Inflammatory macrophage treated with lipopolysaccharide for 1 hour (primary cell): ENCODE measurements at places on chromosomes 2 and 18.

DNA sequence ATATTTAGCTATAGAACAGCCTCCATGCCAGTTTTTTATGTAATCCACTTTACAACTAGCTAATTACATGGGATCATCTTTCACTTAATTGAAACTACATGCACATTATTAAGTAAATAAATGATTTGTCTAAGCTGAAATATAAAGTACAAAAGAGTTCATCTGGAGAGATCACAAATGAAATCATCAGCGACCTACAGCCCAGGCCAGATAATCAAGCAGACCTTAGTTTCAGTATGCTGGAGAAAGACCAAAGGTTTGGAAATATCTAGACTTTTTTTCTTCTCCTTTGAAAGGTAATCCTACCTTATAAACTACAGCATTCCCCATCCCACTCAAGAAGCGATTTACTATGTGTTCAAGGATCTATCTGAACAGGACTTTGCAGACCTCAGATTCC lies 26.5 kb downstream of the FIGN start:
- no peak for DNase-seq

DNA sequence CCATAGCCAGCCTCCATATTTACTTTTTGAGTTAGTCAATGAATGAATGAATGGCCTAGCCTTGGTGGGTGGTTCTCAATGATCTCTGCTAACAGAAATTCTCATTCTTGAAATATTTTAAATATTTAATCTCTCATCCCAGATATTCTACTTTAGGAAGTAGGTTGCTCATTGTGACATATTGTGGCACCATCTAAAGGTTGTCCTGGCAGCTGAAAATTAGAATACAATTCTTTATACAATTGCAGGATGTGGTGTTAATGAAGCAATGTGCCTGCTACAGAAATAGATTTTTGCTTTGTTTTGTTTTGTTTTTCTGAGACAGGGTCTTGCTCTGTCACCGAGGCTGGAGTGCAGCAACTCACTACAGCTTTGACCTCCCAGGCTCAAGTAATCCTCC lies 35.8 kb downstream of the SCG2 start:
- DNase-seq = no peak

DNA sequence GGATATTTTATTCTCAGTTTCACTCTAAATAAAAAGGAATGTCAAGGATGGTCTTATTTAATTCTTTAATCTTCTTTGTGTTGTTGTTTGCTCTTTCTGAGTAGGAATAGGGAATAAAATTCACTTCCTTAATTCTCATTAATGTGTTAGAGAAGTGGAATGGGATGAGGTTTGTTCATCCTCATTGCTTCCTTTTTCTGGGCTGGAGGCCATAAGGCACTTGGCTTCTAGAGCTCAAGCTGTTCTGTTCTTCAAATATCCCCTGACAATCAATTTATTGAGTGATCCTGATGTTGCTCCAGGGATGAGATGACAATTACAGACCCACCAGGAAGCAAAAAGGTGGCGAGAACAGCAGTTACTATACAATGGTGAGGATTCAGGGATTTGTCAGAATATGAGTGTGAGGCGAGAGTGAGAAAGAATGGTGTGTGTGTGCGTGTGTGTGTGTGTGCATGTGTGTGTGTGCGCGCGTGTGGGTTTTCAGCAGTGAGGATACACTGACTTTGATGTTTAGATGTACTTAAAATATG lies 557.6 kb upstream of the FANCL start:
- DNase-seq = peak; percentile 6

- peak; percentile 3 for DNase-seq
These were observed 42.3 kb upstream of the PTPRM start for GRCh38 chr18:7524786-7525185.

GRCh38 chr2:119485336-119486110 lies 38.8 kb downstream of the SCTR start:
- no peak for DNase-seq

- no peak for DNase-seq
These were observed 84.7 kb downstream of the GLI2 start for GRCh38 chr2:120820263-120820952.

DNA sequence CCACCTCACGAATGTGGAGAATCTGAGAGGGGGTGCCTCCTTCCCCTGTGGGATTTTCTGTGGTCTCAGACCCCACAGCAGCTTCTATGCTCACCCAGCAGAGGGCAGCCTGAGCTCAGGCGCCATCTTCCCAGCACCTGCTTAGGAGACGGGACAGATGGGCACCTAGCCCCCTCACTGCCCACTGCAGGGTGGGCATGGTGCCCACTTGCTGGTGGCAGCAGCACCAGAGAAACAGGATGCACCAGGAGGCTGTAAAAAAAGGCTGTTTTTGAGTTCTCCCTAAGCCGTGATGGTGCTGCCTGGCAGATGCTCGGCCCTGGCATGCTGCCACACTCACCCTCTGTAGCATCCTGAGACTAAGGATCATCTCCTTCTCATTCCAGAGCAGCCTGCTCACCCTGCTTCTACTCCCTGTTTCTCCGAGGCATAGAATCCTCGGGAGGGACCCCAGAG lies 19.1 kb upstream of the SLC20A1 start:
- DNase-seq = peak; percentile 43

DNA sequence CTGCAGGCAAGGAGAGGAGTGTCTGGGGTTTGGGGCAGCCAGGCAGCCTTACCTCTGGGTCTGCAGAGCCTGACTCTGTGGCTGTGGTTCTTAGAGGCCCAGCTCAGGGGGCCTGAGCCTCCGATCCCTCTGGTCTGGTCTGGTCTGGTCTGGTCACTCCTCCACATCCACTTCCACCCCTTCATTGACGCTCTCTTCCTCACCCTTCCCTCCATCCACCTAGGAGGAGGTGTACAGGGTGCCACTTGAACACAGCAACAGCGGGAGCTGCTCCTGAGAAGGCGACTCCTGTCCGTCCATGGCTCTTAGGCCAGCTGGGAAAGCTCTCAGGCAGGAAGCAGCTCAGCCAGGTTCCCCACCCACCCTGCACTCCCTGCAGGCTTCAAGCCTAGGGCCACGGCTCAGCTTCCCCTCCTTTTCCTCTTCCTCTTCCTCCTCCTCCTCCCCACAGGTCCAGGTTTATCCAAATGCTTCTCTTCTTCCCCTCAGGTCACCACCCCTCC lies 16.9 kb downstream of the GPR55 start:
- DNase-seq = no peak

DNA sequence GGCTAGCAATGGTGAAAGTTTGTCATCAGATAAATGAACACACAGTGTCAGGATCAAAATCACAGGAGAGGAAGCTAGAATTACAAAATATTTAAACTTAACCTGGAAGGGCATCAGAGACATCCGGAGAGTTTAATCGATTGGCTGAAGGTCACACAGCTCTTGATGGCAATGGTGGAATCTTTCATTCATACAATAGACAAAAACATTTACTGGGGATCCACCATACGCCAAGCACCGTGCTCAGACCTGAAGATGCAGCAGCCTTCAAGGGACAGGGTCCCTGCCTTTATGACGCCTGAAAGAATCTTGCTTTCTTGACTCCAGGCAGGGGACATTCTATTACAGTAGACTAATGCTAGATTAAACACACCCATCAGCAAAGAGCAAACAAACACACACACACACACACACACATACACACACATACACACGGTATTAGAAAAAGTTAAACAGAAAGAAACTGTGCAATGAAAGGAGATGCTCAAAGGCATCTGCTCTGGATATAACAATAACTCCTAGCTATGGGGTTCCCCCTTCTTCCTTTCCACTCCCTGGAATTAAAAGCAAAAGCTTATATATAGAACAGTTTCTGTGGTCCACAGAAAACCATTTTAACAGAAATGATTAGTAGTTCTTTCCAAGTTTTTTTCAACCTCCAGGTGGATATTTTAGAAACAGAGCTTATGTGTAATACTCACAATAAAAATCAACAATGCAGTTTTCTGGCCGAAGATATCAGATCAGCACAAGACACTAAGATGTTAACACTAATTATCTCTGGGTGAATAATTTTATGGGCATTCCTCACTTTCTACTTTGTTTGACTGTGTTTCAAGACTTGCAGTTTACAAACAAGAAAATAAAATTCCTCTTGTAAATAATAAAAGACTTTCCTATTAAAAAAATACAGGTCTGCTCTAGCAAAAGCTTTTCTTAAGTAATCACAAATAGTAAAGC lies 151.7 kb downstream of the ANKRD44 start:
- no peak for DNase-seq

GRCh38 chr2:23589739-23590138 lies 204.8 kb downstream of the KLHL29 start:
- no peak for DNase-seq

DNA sequence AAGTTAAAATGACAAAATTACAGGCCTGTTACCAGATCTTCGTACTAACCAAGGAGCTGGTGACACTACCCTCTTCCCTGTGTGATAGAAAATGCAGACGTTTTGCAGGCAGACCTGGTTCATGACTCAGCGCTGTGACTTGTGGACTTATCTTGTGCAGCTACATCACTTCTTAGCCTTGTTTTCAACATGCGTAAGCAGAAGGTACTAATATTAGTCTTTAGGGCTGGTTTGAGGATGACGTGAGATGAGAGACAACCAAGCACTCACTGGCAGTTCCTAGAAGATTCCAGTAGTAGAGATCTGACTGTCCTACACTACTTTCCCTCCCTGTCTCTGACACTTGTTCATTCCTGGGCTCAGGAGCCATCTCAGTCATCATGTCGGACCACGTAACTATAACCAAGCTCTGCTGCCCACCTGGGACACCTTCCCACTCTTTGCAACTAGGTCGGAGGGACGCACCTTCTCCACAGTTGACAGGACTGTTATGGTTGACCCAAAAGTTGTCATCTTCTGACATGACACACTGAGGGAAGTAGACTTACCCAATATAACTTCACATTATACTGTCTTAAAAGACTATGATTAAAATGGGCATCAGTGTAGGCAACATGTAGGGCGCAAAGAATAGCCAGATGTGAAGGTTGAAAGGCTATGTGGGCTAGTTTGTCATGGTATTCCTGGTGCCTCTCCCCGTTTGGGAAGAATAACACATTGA lies 64.8 kb downstream of the TNFRSF11A start:
- DNase-seq = no peak

- no peak for DNase-seq
These were observed 1069.2 kb upstream of the CHAC2 start for GRCh38 chr2:52698408-52698807.

DNA sequence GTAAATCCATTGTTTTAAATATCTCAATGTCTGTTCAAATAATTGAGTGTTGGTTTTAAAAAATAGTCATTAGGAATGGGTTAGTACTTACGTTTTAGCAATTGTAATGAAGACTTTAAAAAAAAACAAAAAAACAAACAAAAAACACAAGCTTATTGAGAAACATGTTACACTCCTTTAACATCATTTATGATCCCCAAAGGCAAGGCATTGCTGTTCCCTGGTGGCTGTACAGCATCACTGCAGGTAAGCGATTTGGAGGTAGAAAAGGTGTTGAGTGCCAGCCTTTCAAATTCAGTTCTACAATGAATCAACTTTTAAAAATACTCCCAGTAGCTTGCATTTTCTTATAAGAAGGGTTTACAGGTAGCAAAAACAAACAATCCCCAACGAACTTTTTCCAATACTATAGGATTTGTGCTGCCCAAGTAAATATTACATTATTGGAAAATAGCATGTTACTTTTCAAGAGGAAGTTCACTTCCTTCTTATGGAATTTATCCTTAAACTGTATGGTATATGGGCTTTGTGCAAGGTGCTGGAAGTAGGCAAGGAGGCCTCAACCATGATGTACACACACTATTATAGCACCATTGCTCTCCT lies 27.5 kb downstream of the CNRIP1 start:
- peak; percentile 31 for DNase-seq

DNA sequence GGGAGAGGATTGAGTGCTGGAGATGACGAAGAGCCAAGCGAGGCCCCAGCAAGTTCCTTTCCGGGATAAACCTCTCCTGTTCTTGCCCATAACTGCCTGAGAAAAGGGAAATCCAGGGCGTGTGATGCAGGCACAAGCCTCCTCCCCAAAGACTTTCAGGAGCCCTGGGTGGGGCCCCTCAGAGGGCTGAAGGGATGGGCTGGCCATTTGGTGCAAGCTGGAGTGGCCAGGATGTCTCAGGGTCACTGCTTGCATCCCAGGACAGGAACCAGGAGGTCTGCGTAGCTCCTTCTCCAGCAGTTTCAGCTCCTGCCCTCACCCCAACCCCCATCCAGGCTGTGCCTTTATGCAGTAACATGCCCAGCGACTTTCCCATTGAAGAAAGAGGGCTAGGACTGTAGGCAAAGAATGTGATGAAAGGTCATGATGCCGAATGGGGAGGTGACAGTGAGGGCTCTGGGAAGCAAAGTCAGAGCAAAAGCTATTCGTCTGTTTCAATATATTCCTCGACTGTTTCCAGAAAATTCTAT lies 80.2 kb downstream of the PXDN start:
- no peak for DNase-seq

DNA sequence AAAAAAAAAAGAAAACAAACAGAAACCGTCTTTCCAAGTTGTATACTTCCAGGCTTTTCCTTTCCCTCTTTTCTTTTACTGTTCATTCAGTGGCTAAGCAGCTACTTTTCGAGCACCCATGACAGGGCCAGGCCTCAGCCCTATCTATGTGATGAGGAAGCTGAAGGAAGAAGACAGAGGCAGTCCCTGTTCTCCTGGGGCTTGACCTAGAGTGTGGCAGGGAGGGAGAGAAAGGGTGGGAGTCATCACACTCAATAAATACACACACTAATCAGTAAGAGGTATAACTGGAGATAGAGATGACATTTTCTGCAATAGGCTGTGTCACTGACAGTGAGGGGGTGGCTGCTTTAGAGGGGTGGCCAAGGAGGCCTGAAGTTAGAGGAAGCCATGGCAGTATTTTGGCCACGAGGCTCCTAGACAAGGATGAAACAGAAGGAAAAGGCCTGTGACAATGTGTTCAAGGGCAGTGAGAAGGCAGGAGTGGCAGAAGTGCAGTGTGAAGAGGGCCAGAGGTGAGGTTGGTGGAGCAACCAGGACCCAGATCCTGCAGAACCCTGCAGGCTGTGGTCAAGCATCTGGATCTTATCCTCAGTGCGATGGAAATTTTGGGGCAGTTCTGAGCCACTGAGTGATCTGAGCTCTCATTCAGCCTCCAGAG lies 131.8 kb upstream of the TTC39C start:
- no peak for DNase-seq

- DNase-seq = no peak
These were observed 6.2 kb upstream of the TSPYL6 start for GRCh38 chr2:54262015-54262765.

GRCh38 chr2:109331896-109332848 lies 203.2 kb downstream of the SH3RF3 start:
- peak; percentile 90 for DNase-seq

- DNase-seq = no peak
These were observed 199.5 kb downstream of the GPD2 start for GRCh38 chr2:156635646-156636045.

GRCh38 chr2:88684519-88684918 lies 7.0 kb upstream of the RPIA start:
- no peak for DNase-seq

- no peak for DNase-seq
These were observed 19.2 kb downstream of the SH3RF3 start for GRCh38 chr2:109148117-109148746.

GRCh38 chr18:55206927-55207326 lies 247.7 kb upstream of the CCDC68 start:
- no peak for DNase-seq

DNA sequence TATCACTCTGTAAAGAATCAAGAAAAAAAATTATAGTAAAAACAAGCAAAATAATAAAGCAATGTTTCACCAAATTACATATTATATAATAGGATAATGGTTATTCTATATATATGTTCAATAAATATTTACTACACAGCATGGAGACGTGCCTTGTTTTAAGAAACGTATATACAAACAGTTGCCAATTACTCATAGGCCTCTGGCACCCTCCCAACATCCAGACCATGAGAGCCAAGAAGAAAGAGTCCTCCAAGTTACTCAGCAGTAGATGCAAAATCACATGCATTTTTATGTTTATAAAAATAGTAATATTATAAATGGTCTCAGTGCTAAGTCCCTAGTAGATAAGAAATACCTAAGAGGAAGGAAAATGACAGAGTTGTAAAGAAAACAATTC lies 64.8 kb downstream of the REV1 start:
- DNase-seq = no peak
